NCI-H187 treated with DMSO at 0.1 percent for 48 hours (cell line): ENCODE measurements at places on chromosomes 6 and 20.

GRCh38 chr6:136059308-136059707 is 190.8 kb downstream of the MTFR2 start:
- no peak for DNase-seq

DNA sequence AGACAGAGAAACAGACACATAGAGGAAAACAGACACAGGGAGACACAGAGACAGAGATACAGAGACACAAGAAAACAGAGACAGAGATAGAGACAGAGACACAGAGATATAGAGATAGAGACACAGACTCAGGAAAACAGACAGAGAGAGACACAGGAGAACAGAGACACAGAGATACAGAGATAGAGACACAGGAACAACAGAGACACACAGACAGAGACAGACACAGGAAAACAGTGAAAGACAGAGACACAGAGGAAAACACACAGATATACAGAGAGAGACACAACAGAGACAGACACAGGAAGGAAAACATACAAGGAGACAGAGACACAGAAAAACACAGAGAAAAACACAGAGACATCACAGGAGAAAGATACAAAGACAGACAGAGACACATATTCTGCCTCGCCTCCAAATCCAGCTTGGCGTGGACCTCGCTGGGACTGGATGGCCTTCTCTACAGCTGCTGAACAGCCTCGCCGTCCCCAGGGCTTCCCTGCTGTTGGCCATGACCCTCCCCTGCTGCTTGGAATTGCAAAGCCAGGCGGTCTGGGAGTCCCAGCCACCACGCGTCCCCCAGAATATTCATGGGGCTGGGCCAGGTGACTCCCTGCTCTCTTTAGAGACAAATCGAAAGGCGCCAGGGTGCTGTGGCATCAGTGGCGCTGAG is 36.8 kb downstream of the NTSR1 start:
- no peak for DNase-seq

DNA sequence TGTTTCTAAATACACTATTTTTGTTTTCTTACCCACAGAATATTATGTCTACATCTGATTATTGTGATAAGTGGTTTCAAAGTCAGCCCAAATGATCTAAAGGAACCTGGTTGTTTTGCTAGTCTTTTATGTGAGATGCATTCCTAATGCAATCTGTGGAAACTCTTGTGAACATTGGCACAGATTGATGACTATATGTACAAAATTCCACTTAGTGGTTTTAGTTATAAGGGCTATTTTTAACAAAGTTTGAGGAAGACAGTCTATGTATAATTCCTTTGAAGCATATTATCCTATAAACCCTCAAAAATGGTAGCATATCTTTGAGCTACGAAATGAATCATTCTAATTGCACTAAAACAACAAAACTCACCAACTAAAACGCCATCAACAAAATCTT is 140.9 kb downstream of the GRIK2 start:
- DNase-seq: no peak

- no peak for DNase-seq
Measured at GRCh38 chr6:30724906-30725667, 4.9 kb downstream of the TUBB start.

- no peak for DNase-seq
Measured at GRCh38 chr20:1943275-1944002, 48.2 kb downstream of the SIRPA start.

DNA sequence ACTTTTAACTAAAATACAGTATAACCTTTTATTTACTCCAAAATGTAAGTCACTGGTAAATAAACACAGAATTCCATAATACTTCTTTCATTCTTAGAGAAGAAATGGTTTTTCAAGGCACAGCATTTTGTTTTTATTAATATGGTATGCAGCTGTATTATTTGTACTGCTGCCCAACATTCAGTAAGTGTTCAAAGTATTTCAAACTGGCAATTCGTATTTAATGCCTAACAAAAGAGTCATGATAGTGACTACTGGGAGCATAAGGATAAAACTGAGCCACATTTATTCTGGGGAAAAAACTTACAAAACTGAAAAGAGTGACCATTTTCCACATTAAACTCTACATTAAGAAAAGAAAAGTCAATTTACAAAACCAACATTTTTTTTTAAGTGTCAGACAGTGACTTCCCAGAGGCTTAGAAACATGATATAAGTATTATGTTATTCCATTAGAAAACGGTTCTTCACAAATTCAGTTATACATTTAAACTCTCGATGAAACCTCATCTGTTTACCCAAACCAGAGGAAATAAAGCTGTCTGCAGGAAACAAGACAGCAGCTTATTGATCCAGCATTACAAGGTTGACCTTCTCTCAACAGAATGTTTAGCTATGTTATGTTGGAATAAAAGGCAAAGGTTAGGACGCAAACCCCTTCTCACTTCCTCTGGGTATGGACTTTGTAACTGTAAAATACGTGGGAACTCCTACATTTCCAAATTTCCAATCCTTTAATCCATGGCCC is 24.3 kb downstream of the EPB41L2 start:
- no peak for DNase-seq
